ENCODE measurements at places on chromosomes 12 and 14. TPM values are rescaled to one million over a fixed set of nuclear protein-coding genes. Genes with fewer than 3 reads are reported as not detected.

Gene ADGRD1
- polyA plus RNA-seq: 12.8 TPM

Gene KRT6A
- polyA plus RNA-seq: not detected

Gene ADAM21
- polyA plus RNA-seq: 1.1 TPM

Gene CNPY2
- polyA plus RNA-seq: 172 TPM

Gene TSHR
- 0.12 TPM for polyA plus RNA-seq

Gene ABCD4
- polyA plus RNA-seq: 143 TPM

Gene EML5
- polyA plus RNA-seq: 2.8 TPM

Gene NXPH4
- 5.8 TPM for polyA plus RNA-seq

Gene MMP17
- 0.81 TPM for polyA plus RNA-seq

Gene CTSG
- 0.25 TPM for polyA plus RNA-seq

Gene CPSF6
- polyA plus RNA-seq: 97.5 TPM

- no peak for DNase-seq
Measured at GRCh38 chr14:100765296-100765695, 38.6 kb downstream of the DLK1 start.

- DNase-seq: no peak
Measured at GRCh38 chr12:77486872-77487271, 343.8 kb upstream of the NAV3 start.

DNA sequence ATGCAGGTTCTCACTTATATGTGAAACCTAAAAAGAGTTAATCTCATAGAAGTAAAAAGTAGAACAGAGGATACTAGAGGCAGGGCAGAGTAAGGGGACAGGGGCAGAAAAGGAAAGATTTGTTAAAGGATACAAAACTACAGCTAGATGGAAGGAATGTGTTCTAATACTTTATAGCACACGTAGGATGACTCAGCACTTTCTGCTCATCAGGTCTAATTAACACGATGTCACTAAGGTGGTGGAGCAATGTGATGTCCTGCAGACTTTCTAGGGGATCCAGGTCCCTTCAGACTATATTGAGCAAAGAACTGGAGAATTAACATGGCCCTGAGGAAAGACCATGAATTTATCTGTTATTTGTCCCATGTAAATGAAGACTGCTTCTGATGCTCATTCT lies 80.8 kb upstream of the CMKLR1 start:
- no peak for DNase-seq

DNA sequence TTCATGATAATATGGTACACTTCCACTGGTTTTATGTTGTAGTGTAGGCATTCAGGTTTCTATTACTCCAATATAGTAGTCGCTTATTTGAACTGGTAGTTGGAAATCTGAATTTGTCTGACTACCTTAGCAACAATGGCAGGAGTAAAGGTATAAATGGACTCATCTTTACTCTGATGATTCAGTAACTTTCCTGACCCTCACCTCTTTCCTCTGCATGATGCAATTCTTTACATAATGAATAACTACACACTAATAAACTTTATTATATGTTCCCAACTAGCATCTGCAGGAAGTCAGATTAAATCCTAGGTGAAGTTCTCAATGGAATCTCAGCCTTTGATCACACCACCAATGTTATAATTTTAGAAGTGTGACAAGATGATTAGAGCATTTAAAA lies 70.5 kb upstream of the ATP2B1 start:
- no peak for DNase-seq

DNA sequence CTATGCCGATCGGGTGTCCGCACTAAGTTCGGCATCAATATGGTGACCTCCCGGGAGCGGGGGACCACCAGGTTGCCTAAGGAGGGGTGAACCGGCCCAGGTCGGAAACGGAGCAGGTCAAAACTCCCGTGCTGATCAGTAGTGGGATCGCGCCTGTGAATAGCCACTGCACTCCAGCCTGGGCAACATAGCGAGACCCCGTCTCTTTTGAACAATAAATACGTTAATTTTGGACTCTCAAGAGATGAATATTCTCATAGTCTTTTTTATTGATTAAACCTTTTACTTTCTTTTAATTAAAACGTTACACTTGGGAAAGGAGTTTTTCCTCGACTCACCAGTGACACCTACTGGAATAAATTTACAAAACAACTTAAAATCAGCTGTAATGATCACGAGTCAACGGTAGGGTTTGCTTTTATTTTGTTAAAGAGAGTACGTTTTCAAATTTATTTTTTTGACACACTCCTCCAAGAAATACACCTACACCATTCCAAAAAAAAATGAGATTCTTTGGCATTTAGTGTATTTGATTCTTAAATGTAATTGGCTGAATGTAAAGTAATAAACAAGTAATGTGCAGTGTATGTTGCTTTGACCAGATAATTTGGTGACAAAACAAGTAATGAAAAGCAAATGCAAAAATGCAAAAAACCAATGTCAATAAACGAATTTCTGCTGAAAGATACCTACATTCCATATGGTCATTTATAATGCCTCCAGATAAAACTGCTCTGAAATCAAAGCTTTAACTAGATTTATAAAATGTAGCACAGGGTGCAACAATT lies 687 bp upstream of the RPS29 start:
- peak; percentile 76 for DNase-seq

DNA sequence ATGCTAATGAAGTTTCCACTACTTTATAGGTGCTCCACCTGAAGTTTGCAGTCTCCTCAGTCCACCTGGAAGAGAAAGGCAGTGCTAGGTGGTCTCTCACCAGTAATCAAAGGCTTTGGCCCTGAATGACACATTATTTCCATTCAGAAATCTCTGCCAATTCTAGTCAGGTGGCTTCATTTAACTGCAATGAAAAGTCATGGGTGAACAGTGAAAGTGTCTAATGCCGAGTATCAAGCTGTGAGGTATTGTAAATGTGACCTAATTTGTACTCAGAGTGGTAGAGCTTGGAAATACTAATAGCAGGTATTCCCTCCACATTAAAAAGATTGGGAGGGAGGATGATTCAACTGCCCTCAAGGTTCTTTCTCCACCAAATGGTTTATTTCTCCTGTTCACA lies 220.9 kb upstream of the LRFN5 start:
- DNase-seq: no peak

DNA sequence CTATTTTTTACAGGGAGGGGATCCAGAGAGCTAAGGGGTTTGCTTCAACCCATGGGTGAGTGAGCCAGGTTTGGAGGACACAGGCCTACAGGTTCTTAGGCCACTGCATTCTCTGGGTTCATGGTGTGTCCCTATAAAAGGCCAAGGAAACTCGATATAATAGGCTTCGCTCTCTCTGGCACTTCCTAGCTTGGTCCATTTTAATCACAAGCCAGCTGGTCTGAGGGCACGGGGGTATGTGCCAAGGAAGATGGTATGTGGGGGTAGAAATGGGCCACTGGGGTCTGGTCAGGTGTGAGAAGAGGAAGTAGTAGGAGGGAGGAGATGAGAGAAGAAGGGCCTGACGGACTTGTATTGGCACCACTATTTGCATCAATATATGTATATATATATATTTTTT lies 4.9 kb downstream of the ETV6 start:
- DNase-seq: no peak

- DNase-seq: no peak
Measured at GRCh38 chr14:56118611-56119181, 485 bp downstream of the PELI2 start.

DNA sequence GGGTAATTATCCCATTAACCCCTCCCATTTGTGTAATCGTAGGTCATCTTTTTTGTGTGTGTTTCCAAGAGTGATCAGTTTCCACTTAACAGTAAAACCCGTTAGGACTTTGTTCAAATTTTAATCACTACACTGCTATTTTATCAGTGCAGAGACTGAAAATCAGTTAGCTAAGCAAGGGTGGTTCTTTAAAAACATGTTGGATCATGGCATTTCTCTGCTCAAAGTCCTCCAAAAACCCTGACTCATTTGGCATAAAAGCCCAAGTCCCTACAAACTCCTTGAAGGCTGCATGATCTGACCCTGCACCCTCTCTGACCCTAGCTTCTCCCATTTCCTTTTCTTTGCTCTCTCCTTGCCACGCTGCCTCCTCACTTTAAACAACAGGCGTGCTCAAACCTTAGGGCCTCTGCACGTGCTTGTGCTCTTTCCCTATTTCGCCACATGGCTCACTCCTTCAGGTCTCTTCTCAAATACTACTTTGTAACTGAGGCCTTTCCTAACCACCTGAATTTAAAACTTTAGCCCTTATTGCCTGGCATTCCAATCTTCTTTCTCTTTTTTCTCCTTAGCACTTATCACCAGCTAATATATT lies 13.2 kb upstream of the OVCH1 start:
- no peak for DNase-seq

GRCh38 chr12:25529738-25530137 lies 23.3 kb downstream of the LMNTD1 start:
- DNase-seq: no peak

DNA sequence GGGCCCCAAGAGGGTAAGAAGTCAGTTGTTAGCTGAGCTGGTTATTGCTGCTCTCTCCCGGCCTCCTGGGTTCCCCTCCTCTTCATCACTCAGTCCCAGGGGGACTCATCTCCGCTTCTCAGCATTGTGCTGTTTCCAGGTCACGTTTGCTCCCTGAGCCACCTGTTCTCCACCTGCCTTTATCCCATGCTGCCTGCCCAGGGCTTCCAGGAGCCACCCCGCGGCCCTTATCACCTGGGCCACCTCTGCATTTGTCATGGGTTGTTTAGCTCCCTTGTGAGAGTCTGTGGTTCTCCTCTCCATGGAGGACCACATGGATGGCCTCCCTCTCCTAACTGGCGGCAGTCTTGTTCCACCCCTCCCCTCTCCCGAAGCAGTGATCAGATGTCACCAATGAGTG lies 36.0 kb downstream of the SYNDIG1L start:
- DNase-seq: no peak

DNA sequence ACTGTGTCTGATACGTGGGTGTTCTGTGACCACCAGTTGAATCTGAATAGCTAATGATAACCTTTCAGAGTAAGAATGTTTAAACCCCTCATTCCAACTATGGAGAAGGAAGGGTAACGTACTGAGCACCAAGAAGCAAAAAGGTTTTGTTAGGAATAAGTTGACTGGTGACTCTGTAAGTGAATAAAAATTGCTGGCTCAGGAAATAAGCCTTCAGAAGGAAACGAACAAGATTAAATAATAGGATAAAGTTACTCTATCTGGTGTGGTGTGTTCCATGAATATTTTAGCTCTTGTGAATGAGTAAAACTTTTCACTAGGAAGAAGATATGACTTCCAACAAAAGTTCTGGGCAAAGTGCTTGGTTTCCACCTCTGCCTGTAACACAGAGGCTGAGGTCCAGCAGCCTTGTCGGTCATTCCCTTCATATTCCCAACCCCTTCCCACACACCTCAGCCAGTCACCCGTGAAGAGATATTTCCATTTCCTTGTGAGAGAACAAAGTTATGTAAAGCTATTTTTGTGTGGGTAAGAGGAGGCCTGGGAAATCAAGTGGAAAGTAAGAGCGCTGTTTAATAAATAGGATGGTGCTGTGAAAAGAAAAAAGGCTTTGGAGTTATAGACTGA lies 47.1 kb downstream of the ARF6 start:
- DNase-seq: no peak

GRCh38 chr12:6820166-6820565 lies 1.5 kb upstream of the GPR162 start:
- no peak for DNase-seq

DNA sequence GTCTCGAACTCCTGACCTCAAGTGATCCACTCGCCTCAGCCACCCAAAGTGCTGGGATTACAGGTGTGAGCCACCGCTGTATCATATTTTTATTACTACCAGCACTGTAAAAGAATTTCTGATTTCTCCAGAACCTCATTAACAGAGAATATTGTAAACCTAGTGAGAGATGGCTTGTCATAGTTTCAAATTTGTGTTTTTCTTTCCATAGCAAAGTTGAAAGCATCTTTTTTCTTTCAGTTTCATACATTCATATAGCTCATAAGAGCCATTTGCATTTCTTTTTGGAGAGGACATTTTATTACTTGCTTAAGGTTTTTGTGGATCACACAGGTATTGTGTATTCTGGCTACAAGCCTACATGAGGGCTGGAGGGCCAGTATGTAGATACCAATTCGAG lies 58.0 kb downstream of the MIS18BP1 start:
- no peak for DNase-seq

- DNase-seq: no peak
Measured at GRCh38 chr12:122413516-122414404, 8.7 kb downstream of the CLIP1 start.

- DNase-seq: no peak
Measured at GRCh38 chr12:113470871-113471618, 626 bp downstream of the LHX5 start.

DNA sequence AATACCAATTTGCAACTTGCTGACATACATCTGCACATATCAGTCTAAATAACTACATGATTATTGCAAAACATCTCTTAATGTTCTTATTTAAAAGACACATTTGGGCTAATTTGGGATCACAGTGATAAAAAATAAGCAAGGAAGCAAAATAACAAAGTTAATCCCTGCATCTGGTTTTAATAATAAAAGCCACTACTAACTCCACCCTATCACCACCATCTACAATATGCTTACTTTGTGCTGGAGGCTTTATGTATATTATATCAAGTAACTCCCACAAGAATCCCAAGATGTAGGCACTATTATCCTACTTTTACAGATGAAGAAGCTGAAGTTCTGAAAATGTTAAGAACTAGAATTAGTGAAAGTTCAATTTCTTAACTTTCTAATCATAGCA lies 45.7 kb downstream of the TAOK3 start:
- DNase-seq: no peak
